ENCODE measurements at places on chromosomes 1 and 21. TPM values are rescaled to one million over a fixed set of nuclear protein-coding genes. Genes with fewer than 3 reads are reported as not detected.

DNA sequence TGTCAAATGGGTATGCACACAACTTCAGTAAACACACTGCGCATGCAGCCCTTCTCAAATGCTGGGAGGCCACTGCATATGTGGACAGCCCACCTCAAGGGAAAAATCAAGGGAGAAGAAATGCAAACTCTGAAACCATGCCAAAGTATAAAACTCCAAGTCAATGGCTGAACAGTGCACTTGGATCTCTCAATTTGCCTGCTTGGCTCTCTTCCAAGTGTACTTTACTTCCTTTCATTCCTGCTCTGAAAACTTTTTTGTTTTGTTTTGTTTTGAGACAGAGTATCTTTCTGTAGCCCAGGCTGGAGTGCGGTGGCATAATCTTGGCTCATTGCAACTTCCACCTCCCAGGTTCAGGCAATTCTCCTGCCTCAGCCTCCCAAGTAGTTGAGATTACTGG is 18.8 kb upstream of the COP1 start:
- no peak for DNase-seq

DNA sequence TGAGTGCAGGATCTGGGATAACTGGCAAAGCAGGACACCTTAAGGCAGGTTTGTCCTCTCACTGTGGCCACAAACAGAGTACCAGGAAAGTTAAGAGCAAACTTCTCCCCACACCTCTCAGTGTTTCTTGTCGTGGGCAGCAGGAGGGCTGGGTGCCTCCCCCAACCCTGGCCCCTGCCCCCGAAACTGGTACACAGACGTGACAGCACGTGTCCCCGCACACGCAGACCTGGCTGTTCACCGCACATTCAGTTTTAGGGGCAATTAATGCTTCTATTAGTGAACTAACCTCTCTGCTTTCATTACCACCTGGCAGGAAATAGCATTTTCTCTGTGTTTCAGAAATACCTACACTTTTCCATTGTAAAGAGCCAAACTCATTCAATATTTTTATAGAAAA is 32.9 kb upstream of the RIPK4 start:
- DNase-seq = no peak

The MTARC2 gene
- 9.5 TPM for total RNA-seq

GRCh38 chr21:33839806-33840205 is 75.8 kb downstream of the ATP5PO start:
- DNase-seq = no peak

DNA sequence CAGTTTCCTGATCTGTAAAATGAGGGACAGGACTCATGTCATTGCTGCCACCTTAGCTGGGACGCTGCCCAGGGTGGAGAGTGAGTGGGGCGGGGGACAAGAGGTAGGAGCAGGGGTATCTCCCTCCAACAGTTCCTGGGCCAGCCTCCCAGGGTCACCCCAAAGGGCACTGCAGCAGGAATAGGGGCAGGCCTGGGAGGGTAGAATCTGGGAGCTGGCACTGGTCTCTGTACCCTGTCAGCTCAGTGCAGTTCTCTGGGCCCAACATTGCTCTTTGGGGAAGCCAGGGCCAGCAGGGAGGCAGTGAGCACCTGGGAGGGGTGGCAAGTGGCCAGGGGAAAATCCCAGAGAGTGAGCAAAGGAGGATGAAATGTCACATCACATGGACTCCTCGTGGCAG is 55.8 kb downstream of the ELK4 start:
- DNase-seq = peak; percentile 27

The CACNA1S gene
- total RNA-seq = not detected

GRCh38 chr1:1345384-1345783 is 3.8 kb downstream of the DVL1 start:
- peak; percentile 91 for DNase-seq

The CTSK gene
- total RNA-seq = 44.6 TPM

DNA sequence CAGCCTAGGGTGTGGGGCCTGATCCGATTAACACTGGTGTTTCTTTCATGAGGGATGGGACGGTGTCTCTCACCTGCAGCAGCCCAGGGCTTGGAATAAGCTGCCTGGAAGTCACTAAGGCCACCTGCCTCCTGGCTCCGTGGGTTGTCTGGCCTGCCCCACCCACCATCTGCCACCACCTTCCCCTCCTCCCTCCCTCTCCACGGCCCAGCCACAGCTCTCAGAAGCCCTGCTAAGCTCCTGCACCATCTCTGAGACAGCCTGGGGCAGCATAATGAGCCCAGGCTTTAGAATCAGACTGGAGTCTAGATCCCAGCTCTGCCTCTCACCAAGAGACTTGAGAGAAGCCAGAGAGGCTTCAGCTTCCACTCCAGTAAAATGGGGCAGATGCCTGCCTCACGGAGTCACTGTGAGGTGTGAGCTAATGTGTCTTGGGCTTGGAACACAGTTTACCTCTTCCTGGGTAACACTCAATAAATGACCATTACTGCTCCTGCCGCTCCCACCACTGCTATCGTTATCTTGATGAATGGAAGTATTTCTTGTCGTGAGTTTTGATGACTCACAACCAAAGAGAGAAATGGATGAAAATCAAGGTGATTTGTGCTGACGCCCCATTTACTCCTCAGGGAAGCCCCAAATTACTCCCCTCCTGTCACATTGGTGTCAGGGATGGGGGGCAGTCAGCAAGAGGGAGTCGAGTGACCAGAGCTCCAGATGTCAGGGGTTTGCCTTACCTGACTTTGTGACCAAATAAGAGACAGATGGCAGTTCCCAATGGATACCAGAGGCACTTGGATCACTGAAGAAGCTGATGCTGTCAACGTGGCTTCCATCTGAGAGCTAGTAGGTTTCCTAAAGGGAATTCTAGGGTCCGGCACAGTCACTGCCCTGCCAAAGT is 23.5 kb upstream of the C1QA start:
- no peak for DNase-seq

The DYNLT5 gene
- total RNA-seq = not detected

Data from SJSA1 (cell line).